ENCODE measurements at places on chromosomes 5 and 9.

GRCh38 chr5:19902316-19902934 lies 85.6 kb downstream of the CDH18 start:
- DNase-seq: no peak

GRCh38 chr9:97220894-97221477 lies 86.5 kb upstream of the CCDC180 start:
- DNase-seq: no peak

- no peak for DNase-seq
These were observed 261.7 kb upstream of the PAPPA start for GRCh38 chr9:115891929-115892328.

DNA sequence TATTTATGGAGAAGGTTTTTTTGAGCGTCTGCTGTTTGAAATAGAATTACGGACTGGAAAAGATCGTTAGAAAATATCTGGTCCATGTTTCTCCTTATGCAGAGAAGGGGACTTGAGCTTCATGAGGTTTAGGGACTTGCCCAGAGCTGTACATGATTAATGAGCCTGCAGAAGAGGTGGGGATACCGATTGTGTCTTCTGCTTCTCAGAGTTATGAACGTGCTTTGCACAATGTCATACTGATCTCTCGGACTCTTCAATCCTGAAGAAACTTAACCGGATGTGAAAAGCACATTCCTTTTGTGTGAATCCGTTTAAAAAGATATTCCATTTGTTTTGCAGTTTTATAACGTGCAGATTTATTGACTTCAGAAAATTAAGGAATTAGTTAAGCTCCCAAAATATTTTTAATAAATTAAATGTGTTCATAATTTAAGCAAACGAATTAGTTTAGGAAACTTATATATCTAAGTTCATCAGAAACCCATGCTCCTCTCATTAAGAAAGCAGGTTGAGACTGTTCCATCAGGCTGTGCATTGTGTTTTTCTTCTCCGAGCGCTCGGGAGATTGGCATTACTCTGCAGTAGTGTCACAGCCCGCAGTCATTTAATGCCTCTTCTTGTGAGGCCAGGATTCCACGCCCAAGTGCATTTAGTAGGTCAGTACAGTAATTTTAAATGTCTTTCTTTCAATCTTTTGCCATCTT lies 40.8 kb upstream of the MEF2C start:
- DNase-seq: no peak

DNA sequence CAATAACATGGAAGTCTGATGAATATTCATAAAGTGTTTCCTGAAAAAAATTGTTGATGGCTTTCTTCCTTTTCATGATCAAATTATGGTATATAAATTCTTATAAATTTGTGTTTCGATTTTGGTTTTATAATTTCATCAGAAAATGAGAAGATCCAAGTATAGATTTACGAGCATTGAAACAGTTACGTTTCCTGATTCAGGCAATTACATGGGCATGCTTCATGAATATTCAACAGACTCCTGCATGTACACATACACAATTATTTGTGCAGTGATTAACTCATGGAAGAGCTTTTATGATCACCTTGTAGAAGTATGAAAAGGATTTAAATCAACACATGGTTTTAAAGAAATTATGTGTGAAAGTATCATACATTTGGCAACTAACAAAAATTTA lies 136.7 kb downstream of the MPDZ start:
- DNase-seq: no peak

GRCh38 chr5:51373880-51374523 lies 9.2 kb upstream of the ISL1 start:
- no peak for DNase-seq

GRCh38 chr5:142621227-142621626 lies 64.7 kb downstream of the FGF1 start:
- no peak for DNase-seq

DNA sequence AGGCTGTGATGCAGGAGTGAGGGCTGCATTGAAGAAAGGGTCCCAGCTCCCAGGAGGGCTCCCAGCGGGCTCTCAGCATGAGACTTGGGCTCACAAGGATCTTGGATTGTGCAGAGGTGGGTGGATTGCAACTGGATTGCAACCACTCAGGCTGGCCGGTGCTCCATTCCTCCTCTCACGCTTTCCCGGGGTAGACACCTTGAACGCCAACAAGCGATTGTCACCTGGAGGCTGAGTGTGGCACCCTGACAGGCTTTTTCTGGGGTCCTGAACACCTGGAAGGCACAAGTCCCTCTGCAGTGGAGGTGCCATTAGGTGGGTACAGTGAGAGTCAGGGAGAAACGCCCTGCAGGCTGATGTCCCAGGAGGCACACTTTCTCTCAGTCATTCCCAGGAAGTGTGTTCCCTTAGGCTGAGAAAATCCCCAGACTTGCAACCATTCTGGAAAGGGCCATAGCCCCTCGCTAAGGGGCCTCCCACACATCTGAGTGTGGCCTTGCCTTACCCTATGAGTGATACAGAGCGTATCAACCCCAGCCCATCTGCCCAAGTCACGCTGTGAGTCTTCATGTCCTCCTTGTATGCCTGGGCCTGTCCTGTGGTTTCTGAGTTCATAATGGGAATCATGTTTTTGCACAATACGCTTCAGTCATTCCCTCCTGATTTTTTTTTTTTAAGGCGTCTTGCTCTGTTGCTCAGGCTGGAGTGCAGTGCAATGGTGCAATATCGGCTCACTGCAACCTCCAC lies 488.1 kb downstream of the IRX1 start:
- DNase-seq: no peak

- DNase-seq: no peak
These were observed 18.8 kb downstream of the BRD8 start for GRCh38 chr5:138159666-138160065.

- no peak for DNase-seq
These were observed 1893.3 kb upstream of the WWC1 start for GRCh38 chr5:166398131-166398530.

- no peak for DNase-seq
These were observed 57.3 kb downstream of the GADD45G start for GRCh38 chr9:89661956-89662717.

All from stimulated activated CD8-positive, alpha-beta memory T cell treated with anti-CD3 and anti-CD28 coated beads, Interleukin-15, amount 100 ng/mL, for 24 hours (primary cell).